ENCODE measurements at places on chromosomes 11 and 22. TPM values are rescaled to one million over a fixed set of nuclear protein-coding genes. Genes with fewer than 3 reads are reported as not detected.
A peak's percentile ranks its signal among the peaks of the same experiment; 100 is the strongest.

Gene DEUP1
- not detected for total RNA-seq

DNA sequence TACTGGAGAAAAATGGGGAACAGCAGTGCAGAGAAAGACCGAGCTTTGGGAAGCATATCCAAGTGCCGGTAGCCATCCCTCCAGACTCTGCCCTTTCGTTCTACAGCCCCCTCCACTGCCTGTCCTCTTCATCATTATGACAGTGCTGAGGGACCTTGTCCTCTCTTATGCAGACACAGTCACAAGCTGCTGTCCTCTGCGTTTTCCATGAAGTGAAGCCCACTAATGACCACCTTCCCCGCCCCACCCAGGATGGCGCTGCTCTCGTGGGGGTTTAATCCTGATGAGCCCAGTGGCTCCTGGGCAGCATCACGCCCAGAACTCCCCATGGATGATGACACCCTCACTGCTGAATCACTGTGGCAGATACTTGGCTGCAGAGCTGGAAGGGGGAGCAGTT is 157.7 kb downstream of the PKNOX2 start:
- H3K27me3 ChIP-seq: no peaks in the 10 kb centered on the region
- DNase-seq: no peak
- no peak overlapping the region for H3K27ac ChIP-seq

DNA sequence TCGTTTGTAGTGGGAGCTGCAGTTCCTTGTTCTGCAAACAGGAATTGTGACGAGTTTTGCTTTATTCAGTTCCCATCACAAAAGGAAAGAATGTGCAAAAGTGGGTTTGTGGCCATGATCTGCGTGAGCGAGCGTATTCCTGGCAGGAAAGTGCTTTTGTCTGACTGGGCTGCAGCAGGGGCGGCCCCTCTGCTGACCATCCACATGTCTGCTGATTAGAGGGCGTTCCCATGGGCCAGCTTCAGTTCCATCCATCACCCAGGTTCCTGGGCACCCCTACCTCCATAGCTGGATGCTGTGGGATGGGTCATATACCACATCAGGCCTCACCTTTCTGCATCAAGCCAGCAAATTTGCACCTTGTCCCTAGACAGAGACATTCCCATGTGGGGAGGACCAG is 28.9 kb upstream of the GAL start:
- H3K36me3 ChIP-seq: no peaks in the 10 kb centered on the region
- no peaks in the 10 kb centered on the region for H3K27me3 ChIP-seq
- H3K27ac ChIP-seq: no peak overlapping the region
- DNase-seq: no peak
- H3K4me1 ChIP-seq: no peaks in the 10 kb centered on the region

GRCh38 chr11:121576531-121576930 is 123.8 kb upstream of the SORL1-AS1 start:
- H3K36me3 ChIP-seq: no peaks in the 10 kb centered on the region
- H3K27ac ChIP-seq: peak overlapping the region; percentile 67
- DNase-seq: peak; percentile 68
- no peaks in the 10 kb centered on the region for H3K4me1 ChIP-seq
- no peaks in the 10 kb centered on the region for H3K27me3 ChIP-seq

DNA sequence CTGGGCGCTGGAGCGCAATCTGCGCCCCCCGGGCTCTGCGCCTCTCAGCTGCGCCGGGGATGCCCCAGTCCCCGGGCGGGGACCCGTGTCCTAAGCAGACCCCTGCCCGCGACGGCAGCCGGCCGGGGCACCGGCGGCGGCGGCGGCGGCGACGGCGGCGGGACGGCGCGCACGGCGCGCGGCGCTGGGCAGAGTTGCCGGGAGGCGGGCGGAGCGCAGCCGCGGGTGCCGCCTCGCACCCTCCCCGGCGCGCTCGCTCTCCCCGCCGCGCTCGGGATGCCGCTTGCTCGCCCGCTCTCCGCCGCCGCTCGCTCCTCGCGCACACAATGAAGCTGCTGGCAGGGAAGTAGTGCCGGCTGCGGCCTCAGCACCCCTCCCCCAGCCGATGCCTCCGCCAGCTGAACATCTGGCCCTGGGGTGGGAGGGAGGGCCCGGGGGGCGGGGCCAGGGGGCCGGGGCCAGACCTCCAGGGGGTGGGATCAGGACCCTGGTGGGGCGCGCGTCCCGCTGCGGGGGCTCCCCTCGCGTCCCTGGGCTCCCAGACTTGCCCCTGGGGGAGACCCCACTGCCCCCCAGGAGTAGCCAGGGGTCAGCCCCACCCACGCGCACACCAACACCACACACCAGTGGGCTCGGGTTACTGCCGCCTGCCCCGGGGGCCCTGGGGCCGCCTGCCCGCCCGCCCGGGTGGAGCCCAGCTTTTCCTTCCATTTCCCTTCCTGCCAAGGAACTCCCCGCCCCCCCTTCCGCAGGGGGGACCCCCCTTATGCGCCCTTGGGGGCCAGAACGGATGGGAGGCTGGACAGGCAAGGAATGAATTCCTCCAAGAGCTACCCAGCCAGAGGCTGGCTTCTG is at the start of gene RCOR2:
Gene RCOR2 (minus strand): TSS at position 328 of the 855 bp plus-strand sequence. CDS start 708 bp downstream, outside the sequence.
- peak; percentile 77 for DNase-seq
- no peaks in the 10 kb centered on the region for H3K36me3 ChIP-seq
- H3K27ac ChIP-seq: peak within 1 kb of the TSS; percentile 85
- peak within 1 kb of the TSS; percentile 38 for H3K4me3 ChIP-seq
- no peaks in the 10 kb centered on the region for H3K27me3 ChIP-seq

DNA sequence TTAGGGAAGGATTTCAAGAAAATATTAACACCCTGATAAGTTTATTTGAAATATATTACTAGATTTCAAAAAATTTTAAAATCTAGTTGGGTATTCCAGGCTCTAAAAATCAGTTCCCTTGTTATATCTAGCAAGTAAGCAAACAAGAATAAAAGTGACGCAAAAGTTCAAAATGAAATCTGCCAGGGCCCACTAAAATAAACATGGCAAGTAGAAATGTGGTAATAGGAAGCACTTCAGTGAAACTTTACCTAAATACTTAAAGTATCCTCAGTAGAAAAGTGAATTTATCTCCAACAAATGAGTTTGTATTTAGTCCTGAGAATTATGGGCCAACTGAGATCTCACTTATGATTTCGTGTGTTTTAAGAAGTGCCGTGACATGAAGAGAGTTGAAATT is 23.6 kb downstream of the POLD3 start:
- H3K36me3 ChIP-seq: no peaks in the 10 kb centered on the region
- H3K4me1 ChIP-seq: no peaks in the 10 kb centered on the region
- H3K27ac ChIP-seq: no peak overlapping the region
- H3K27me3 ChIP-seq: no peaks in the 10 kb centered on the region
- DNase-seq: no peak

GRCh38 chr11:45395947-45396346 is 109.8 kb upstream of the SYT13 start:
- no peak for DNase-seq
- H3K4me3 ChIP-seq: no peak overlapping the region
- H3K36me3 ChIP-seq: no peaks in the 10 kb centered on the region
- no peaks in the 10 kb centered on the region for H3K4me1 ChIP-seq

Measured in uterus (tissue), 4 donors.